Stimulated activated CD4-positive, alpha-beta T cell treated with anti-CD3 and anti-CD28 coated beads, Interleukin-15, amount 100 ng/mL, for 1 hour (primary cell): ENCODE measurements at places on chromosomes 7 and 10.

- no peak for DNase-seq
These were observed 137.0 kb downstream of the RAMP3 start for GRCh38 chr7:45294559-45294958.

DNA sequence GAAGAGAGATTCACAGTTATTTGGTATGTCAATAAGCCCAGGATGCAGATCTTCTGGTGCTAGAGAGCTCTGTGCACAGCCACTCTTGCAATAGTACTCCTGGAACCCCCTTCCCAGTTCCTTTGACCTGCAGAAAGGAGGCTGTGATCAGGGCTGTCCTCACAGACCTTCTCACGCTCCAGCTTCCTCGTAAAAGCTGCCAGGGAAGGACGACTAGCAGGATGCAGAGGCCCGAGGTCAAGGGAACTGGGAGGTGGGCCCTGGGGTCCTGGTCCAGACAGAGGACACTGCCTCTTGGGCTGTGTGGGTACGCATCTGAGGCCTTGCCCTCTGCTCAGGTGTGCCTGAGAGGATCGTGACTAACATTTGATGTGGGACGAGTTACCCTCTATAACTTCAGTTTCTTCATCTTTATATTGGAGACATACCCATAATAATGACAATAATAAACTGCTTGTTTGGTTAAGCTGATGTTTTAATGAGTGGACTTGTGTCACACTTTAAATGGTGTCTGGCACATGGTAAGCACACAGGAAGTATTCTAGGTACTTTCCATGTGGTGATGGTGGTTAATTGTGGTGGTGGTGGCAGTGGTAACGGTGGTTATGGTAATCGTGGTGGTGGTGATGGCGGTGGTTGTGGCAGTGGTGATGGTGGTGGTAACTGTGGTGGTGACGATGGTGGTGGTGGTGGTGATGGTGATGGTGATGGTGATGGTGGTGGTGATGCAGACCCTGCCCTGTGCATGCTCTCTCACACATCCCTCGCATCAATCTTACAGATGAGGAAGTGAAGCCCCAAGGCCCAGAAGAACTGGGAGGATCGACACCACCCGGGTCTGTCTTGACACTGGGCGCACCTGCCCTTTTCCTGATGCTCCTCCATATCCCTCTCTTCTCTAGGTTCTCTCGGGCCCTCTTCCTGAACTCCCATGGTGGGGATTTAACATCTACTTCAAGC lies 235.2 kb upstream of the GRB10 start:
- no peak for DNase-seq

DNA sequence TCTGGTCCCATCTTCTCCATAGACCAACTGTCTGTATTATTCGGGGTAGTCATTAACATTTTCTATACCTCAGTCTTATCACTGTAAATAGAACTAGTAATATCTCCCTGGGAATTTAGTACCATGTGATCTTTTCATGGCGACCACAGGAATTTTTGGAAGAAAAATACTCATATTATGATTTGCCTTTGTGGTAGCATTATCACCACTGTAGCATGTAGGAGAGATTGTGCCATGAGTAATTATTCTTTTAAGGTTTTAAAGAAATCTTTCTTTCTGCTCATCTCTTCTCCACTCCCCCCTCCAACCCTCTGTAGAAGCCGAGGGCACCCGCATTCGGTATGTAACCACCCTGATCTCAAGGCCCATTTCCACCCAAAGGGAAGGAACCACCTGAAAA lies 25.0 kb downstream of the ZNF365 start:
- DNase-seq, result no peak

GRCh38 chr7:5776894-5777660 lies 4.4 kb downstream of the RNF216 start:
- DNase-seq, result no peak

- DNase-seq, result no peak
These were observed 35.3 kb upstream of the NOBOX start for GRCh38 chr7:144438759-144439158.

- no peak for DNase-seq
These were observed 87.8 kb downstream of the ADCY1 start for GRCh38 chr7:45662018-45662417.

- no peak for DNase-seq
These were observed 167.2 kb downstream of the PRKG1 start for GRCh38 chr10:51241461-51241860.

GRCh38 chr10:50373821-50374501 lies 122.6 kb upstream of the ASAH2 start:
- DNase-seq, result no peak

GRCh38 chr10:110919971-110920881 lies 822 bp downstream of the SHOC2 start:
- DNase-seq, result no peak

GRCh38 chr7:45990276-45990675 lies 69.2 kb upstream of the IGFBP3 start:
- no peak for DNase-seq

DNA sequence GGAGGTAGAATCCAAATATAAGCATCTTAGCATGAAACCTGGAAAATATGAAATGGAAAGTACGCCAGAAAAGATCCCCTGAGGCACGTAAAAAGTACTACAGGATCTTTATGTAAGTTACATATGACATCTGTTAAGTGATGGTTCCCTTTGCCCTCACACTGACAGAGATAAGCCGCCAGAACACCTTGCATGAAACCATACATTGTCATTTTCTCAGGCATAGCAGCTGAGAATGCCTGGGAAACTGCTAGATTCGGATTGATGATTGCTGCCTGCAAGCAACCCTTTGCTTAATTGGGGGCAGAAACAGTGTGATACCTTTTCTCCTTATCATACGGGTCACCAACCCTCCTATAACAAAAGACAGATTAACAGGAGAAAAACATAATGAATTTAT lies 826.6 kb upstream of the LRRN3 start:
- DNase-seq, result no peak

DNA sequence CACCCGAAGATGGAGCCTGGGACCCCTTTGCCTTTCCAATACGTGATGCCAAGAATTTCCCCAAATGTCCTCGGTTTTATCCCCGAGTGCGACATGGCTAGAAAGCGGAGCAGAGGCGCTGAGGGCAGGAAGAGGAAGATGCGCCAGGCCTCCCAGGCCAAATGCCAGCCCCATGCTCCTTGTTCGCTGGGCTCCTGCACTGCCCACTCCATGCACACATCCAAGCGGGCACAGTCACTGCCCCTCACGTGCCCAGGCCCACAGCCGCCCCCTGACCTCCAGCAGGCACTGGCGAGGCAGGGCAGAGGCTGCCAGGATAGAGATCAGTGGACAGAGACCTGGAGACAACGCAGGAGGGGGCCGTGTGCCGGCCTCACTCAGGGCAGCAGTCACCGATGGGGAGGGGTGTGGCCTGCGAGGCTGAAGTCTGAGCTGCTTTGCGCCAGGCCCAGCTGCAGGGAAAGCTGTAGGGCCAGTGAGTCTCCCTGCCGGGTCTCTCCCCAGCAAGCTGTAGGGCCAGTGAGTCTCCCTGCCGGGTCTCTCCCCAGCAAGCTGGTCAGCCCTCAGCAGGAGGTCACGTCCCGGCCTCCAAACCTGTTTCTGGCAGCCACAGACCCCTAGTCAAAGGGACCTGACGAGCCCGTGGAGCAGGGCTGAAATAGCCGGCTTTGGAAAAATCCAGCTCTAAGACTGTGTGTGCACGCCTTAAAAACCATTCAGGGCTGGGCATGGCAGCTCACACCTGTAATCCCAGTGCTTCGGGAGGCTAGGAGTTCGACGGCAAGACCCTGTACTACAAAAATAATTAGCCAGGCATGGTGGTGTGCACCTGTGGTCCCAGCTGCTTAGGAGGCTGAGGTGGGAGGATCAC lies 100.6 kb upstream of the DIP2C start:
- no peak for DNase-seq

DNA sequence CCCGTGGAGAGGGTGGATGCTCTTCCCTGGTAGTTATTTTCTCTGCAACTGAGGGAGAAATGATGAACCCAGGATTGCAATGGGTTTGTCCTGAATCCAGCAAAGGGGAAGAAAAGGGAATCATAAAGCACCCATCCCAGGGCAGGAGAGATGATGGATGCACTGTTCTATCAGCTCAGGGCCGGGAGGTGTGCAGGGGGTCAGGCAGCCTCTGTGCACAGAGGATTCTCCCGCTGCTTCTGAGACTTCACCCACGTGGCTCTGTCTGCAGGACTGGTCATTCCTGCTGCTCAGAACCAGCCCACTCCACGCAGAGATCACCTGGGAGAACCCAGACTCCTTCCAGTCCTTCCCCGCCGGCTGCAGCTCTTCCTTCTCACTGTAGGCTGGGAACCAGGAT lies 70.7 kb downstream of the RBAK start:
- no peak for DNase-seq

DNA sequence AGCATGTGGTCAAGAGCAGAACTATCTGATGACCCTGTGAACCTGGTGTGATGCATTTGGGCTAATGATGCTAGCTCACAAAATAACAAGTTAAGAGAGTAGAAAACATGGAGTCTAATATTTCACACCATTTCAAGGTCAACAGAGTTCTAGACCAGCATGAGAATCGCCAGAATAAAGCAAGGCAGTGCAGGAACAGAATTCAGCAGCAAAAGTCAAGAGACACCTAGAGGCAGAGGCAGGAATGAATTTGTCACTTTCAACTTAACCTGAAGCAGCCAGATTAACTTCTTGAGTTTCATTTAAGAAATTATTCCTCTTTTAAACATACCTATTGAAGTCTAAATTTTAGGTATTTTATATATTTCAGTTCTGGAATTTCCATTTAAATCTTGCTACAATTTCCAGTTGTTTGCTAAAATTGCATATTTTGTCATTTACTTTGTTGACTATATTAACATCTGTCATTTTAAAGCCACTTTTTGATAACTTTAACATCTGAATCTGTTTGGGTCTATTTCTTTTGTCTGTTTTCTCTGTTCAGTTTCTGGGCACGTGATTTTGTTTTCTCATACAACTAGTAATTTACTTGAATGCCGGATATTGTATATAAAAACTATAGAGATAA lies 44.2 kb upstream of the PRSS58 start:
- no peak for DNase-seq

DNA sequence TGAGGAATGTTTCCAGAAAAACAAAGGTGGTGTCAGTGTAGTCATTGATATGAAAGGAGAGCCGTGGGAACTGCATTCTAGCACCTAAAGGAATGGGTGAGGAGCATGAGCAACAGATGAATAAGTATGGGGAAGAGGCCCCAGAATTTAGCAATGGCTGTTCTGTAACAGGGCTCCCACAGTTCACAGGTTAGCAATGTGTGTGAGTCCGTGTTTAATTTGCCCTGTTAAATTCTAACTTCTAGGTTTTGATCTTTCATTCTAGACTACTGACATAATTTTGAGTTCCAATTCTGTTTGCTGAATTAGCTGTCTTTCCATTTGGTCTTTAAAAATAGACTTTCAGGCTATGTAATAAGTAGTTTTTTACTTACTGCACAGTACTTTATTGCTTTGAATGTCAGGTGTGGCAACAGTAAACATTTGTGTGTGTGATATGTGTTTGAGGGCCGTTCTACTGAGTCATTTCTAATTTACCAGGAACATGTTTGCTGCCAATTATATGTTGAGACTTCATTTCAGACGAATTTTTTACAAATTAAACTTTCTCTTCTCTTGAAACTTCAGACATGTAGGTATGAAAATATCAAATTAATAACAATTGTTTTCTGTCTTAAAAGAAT lies 8.8 kb downstream of the STK17A start:
- DNase-seq, result no peak

GRCh38 chr7:82049891-82050533 lies 280.2 kb upstream of the HGF start:
- no peak for DNase-seq

DNA sequence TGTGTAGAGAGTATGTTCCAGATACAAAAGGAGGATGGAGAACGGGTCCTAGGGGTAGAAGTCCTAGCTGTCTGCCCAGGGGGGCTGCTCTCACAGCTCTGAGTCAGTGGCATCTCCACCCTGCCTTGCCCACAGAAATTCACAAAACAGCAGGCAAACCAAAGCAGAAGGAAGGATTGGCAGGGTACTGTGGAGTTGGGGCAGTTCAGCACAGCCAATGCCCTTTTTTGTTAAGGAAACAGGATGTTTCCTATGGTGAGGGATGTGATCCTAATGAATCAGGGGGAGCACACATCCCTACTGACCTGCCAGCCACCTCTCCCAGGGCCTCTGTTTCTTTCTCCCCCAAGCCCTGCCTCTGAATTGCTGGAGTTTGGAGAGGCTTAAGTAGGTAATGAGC lies 457.6 kb downstream of the PLXNA4 start:
- DNase-seq, result no peak

GRCh38 chr7:477626-478220 lies 41.9 kb downstream of the PDGFA start:
- no peak for DNase-seq

GRCh38 chr7:1087465-1087814 lies 473 bp upstream of the GPER1 start:
- no peak for DNase-seq

DNA sequence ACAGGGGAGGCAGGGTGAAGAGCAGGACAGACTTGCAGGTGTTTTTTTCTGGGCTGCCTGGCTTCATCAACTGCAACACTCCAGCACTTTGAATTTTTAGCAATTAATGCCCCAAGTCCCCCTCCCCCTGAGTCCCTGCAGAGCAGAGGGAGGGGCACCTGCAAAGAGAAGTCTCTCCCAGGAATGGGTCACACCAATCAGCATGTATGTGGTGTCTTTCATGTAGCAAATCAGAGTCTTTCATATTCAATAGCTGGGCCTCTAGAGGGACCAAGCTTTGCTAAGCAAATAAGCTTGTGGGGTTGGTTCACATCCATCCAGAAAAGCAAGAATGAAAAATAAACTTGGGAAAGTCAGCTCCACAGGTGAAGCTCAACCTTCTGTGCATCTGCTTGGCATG lies 90.7 kb downstream of the PARP12 start:
- no peak for DNase-seq

DNA sequence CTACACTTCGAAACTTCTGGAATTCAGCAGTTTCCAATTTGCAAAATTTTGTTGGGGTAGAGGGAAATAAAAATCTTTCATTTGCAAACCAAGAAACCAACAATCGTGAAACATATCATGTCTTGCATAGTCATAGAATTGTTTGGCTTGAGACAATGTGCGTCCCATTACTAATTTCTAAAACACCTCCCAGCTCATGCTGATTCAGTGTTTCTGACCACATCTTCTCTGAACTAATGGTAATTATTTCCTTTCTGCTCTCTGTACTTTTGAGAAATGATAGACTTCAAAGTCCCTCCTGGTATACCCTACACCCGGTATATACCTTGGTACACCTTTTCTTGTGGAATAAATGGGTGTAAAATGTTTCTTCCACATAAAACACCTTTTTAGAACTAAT lies 41.8 kb upstream of the TSPAN13 start:
- DNase-seq, result no peak

DNA sequence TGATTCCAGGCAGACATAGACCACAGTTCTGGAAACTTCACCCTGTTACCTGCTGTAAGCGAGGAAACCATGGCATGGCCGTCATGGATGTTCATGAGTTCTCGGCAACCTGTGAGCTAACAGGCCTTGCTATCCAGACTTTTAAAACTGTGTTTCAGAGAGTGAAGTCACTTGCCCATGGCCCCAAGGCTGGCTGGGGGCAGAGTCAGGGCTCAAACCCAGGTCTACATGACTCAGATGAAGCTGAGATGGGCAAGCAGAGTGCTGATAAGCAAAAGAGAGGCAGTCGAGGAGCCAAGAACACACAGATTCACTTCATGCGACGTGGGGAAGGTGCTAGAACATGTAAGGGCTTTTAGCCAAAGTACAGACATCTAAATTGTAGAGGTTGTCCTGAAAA lies 31.5 kb downstream of the C10orf53 start:
- DNase-seq, result no peak
